ENCODE measurements at places on chromosomes 5 and 9.
A peak's percentile ranks its signal among the peaks of the same experiment; 100 is the strongest.

DNA sequence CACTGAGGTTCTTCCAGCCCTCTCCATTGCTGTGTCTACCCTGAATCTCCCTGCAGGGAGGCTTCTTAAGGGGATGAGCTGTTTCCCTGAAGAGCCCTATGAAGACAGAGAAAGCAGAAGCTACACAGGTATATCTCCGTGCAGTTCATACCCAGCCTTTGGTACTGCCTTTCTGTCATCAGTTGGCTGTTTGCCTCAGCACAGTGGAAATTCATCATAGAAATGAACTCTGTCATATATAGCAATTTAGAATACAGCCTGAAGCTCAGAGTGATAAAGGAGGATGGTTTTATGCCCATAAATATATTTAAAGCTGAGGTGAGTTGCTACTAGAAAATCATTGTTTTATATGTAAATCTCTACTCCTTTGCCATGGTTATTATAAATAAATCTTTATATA lies 42.6 kb upstream of the KCNN2 start:
- no peak for DNase-seq

GRCh38 chr5:143723159-143723558 lies 88.8 kb upstream of the HMHB1 start:
- DNase-seq: no peak

- DNase-seq: no peak
These were observed 174.9 kb downstream of the TTC39B start for GRCh38 chr9:15132091-15132490.

GRCh38 chr9:82332018-82332773 lies 343.6 kb downstream of the SPATA31D1 start:
- DNase-seq: no peak

DNA sequence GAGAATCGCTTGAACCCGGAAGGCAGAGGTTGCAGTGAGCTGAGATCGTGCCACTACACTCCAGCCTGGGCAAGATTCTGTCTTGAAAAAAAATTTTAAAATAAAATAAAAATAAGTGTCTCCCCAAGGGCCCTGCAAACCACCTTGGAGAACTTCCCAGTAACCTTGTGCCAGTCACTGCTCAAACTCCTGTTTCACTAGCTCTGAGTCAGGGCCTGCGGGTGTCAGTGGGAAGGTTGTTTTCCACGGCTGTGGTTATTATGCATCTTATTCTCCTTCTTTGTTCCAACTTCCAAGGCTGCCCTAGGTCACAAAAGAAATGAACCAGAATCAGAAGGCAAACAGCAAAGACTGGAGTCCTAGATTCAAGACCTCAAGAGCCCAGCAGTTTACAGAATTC lies 246.7 kb downstream of the ADAMTSL1 start:
- no peak for DNase-seq

DNA sequence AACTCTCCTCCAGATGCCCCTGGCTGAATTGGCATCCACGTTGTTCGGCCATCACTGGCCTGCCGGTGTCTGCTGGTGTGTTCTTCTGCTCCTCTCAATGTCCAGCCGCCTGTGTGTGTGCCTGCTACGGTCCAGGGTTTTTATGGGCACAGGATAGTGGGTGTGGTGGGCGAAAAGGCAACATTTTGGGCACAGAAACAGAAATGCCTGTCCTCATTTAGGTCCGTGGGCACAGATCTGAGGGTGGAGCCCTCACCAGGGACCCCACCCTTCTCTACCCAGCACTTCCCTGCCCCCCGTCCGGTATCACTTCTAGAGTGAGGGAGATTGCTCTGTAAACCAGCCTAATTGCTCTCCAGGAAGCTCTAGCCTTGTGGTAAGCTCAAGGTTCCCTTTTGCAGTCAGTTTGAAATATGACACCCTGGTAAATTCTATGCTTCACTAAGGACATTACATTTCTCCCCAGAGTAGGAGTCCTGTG lies 410.1 kb downstream of the MAT2B start:
- peak; percentile 8 for DNase-seq

DNA sequence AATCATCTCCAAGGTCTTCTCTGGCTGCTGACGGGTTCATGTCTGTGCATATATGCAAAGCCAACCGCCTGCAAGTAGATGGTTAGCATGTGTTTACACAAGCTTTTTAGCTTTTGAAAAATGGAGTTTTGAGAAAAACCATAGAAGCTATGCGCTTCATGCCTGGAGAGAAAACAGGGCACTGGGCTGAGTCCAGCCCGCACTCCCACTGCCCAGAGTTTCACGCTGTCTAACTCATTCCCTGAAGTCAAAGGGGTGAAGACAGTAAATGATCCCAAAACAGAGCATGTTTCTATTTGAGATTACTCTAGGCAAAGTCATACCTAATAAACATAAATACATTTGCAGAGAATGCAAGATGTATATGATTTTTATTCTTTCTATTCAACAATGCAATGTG lies 278.8 kb downstream of the IRX2 start:
- DNase-seq: no peak

GRCh38 chr5:159208514-159209437 lies 577 bp downstream of the RNF145 start:
- DNase-seq: peak; percentile 75

DNA sequence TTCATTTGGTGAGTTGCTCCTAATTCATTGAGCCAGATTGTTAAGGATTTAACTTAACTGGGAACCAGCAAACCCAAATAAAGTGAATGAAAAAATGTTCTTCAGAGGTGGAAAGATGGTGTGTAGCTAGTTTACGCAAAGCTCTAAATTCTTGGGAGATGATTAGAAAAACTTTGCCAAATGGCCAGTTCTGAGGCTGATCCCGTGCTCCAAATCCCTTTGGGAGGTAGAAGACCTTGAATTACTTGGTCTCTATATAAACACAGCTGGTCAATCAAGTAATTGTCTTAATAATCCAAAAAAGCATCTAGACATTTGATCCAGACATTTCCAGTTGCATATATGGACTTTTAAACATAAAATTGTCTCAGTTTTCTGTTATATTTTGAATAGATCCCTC lies 11.4 kb downstream of the ACTL7B start:
- no peak for DNase-seq

- no peak for DNase-seq
These were observed 287.3 kb downstream of the EBF1 start for GRCh38 chr5:158812408-158812807.

- DNase-seq: no peak
These were observed 26.5 kb downstream of the CD74 start for GRCh38 chr5:150386024-150386855.

- peak; percentile 39 for DNase-seq
These were observed 378 bp downstream of the DROSHA start for GRCh38 chr5:31531543-31531887.

- no peak for DNase-seq
These were observed 24.7 kb upstream of the RNU6ATAC start for GRCh38 chr9:134189145-134189469.

GRCh38 chr5:161697001-161697400 lies 11.5 kb downstream of the GABRA6 start:
- peak; percentile 45 for DNase-seq

Data from neural progenitor cell (in vitro differentiated cells).